ENCODE measurements at places on chromosomes 5 and 9. TPM values are rescaled to one million over a fixed set of nuclear protein-coding genes. Genes with fewer than 3 reads are reported as not detected.

Gene STKLD1
- polyA plus RNA-seq, result 3.9 TPM

Gene CRHBP
- 25.5 TPM for polyA plus RNA-seq

Gene C7
- 117 TPM for polyA plus RNA-seq

Gene SPATA31C1
- polyA plus RNA-seq, result 0.55 TPM

Gene INIP
- 29.2 TPM for polyA plus RNA-seq

Gene ANKRD18A
- polyA plus RNA-seq, result 3.9 TPM

Gene SLC36A3
- not detected for polyA plus RNA-seq

DNA sequence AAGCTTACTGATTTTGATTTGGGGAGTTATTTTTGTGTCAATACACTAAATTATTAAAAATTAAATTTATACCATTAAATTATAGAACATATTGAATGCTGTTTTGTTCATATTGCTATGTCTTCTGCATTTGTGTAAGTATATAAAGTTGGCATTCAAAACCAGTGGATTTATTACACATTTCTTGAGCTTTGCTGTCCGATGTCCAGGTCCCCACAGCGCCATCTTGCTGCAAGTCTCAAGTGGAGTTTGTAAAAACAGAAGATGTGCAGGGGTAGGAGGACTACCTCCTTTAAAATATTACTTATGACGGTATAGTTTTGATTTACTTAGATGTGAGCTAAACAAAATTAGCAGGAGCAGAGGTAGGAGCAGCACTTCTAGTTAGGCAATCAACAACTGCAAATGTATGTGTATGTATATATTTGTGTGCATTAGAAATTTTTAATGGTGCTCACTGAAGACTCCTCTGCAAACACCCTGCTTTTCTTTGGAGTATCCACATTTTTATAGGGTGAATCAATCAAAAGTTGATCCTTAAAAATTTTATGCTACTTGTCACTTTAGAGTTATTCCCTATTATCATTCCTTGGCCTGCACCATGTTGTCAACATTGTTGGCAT, 37.4 kb downstream of the CPEB4 start:
- no peak for DNase-seq

- DNase-seq, result no peak
Measured at GRCh38 chr9:38057416-38058195, 11.4 kb downstream of the SHB start.

DNA sequence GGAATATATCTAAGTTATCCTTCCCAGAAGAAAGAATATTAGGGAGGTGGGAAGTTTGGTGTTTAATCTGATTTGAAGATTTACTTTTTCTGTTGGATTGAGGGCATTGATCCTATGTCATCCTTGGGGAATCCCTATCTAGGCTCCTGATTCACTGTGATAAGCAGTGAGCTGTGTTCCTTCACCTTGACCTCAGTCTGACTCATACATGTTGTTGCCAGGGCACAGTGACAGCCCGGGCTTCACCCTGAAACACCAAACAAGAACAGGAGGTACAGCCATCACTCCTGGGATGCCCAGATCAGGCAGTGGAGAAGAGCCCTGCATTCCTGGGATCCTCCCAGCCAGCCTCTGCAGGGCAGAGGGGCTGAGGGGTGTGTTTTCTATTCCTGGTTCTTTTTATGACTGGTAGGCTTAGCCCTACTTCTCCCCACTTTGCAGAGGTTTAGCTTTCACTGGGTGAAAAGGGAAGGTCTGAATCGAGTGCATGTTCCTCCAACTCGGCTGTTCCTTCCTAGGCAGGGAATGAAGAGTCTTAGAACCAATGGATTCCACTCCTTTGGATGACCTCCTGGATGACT, 3.1 kb upstream of the FAM53C start:
- DNase-seq, result no peak

- DNase-seq, result no peak
Measured at GRCh38 chr9:75170898-75171360, 82.6 kb downstream of the OSTF1 start.

GRCh38 chr5:160312134-160312959, at the start of gene CCNJL:
TSS of gene CCNJL (minus strand) at chr5:160312564. CDS start at chr5:160311923, 641 bp downstream.
- peak; percentile 81 for DNase-seq

- no peak for DNase-seq
Measured at GRCh38 chr5:97909541-97909940, 726.5 kb upstream of the RIOK2 start.

GRCh38 chr5:56858777-56859442, 43.6 kb downstream of the MAP3K1 start:
- DNase-seq, result no peak

- DNase-seq, result peak; percentile 22
Measured at GRCh38 chr9:110451726-110452125, 114.1 kb upstream of the TXNDC8 start.

GRCh38 chr5:143793249-143793648, 18.7 kb upstream of the HMHB1 start:
- DNase-seq, result no peak

GRCh38 chr5:2011481-2012411, 129.0 kb upstream of the IRX4 start:
- no peak for DNase-seq

- DNase-seq, result no peak
Measured at GRCh38 chr5:111932628-111933027, 175.6 kb upstream of the NREP start.

- no peak for DNase-seq
Measured at GRCh38 chr5:107538331-107538730, 132.4 kb downstream of the EFNA5 start.

DNA sequence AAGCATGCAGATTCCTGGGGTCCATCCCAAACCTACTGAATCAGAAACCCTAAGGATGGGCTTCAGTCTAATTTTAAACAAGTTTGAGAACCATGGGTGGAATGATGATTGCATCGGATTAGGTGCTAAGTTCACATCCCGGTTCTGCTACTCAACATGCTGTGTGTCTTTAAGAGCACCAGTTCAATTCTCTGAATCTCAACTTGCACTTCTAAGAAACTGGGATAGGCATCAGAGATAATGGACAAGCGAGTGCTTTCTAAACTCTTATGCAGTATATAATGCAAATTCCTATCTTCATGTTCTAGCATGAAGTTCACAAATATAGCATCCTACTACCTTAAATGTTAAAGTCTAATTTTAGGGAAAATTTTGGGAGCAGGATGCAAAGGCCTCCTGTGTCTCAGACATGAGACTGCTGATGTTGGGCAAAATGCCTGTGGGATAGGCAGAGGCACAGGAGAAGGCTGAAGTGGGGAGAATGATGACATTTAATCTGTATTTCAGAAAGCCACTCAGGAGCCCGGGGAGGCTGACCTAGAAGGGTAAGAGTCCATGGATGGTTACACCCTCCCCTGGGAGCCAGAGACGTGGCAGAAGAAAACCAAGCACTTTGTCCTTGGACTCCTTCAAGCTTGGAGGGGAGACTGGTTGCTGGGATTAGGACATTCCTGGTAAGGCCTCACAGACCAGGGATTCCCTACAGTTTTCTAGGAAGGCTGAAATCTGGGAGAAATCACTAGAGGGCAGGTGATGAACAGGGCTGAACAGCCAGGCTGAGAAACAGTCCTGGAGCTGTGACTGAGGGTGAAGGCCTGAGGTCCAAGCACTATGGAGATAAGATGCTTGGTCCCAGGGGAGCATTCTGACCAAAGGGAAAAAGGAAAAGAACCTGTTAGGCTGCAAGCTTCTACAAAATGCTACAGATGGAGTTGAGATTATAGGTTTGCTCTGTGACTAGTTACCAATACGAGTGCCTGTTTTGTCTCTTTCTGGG, 311.9 kb upstream of the PANK3 start:
- no peak for DNase-seq

DNA sequence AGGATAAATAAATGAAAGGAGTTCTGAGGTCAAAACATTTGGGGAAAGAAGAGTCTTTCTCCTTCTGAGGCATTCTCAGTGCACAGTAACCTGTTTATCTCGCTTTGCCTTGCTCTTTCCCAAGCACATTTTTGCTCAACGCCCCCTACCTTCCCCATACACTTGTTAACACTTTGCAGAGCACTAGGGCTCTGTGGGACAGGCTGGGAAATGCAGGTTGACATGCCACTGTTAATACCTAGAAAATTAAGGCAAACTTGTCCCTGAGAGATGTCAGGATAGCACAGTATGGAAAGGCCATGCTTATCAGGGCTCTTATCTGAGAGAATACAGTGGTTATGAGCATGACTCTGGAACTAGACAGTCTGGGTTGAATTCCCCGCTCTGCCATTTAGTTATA, 152.0 kb downstream of the DOCK8 start:
- no peak for DNase-seq

DNA sequence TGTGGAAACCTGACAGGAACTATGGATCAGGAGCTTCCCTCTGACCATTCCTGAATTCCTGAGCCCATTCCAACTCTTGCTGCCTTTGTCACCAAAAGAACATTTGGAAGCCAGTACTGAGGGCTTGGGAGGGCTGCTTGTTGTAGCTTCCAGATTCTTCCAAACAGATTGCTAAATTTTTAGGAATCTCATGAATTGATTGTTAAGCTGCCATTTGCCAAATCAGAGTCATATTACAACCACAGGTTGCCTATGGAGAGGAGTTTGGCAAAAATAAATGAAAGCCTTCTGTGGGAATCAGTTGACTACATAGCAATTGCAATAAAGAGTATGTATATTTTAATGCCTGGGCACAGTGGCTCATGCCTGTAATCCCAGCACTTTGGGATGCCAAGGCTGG, 39.2 kb upstream of the SLC28A3 start:
- no peak for DNase-seq

- no peak for DNase-seq
Measured at GRCh38 chr5:141703133-141703561, 21.1 kb upstream of the ARAP3 start.

- DNase-seq, result peak; percentile 76
Measured at GRCh38 chr5:37665889-37666288, 174.0 kb downstream of the GDNF start.
